ENCODE measurements at places on chromosomes 4 and X.

- peak; percentile 70 for DNase-seq
Observed at GRCh38 chrX:40543661-40544328, 37.0 kb upstream of the ATP6AP2 start.

- no peak for DNase-seq
Observed at GRCh38 chr4:113869743-113870375, 108.3 kb upstream of the CAMK2D start.

GRCh38 chr4:103405415-103405814, 207.3 kb upstream of the CENPE start:
- no peak for DNase-seq

- no peak for DNase-seq
Observed at GRCh38 chr4:67934628-67935027, 28.7 kb downstream of the TMPRSS11A start.
